ENCODE measurements at places on chromosomes 16 and 17. TPM values are rescaled to one million over a fixed set of nuclear protein-coding genes. Genes with fewer than 3 reads are reported as not detected.

The WFDC1 gene
- total RNA-seq = not detected

The CSH1 gene
- total RNA-seq = not detected

The RNF227 gene
- 1.1 TPM for total RNA-seq

The GAS2L2 gene
- total RNA-seq = not detected

DNA sequence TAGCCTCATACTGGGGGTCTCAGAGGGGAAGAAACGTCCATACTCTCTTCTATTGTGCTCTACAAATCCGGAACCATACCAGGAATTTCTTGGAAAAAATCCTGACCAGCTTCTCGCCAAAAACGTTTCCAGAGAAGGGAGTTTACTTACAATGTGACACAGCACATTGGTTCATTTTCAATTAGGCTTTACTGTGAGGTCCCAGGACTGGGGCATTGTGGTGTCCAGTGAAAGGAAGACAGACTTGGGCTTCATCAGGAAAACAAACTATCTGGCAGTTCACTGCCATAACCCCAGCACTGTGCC lies 14.7 kb downstream of the MPP2 start:
- no peak for DNase-seq
- no peak overlapping the region for H3K4me3 ChIP-seq
- H3K27ac ChIP-seq = no peak overlapping the region
- no peaks in the 10 kb centered on the region for H3K4me1 ChIP-seq

DNA sequence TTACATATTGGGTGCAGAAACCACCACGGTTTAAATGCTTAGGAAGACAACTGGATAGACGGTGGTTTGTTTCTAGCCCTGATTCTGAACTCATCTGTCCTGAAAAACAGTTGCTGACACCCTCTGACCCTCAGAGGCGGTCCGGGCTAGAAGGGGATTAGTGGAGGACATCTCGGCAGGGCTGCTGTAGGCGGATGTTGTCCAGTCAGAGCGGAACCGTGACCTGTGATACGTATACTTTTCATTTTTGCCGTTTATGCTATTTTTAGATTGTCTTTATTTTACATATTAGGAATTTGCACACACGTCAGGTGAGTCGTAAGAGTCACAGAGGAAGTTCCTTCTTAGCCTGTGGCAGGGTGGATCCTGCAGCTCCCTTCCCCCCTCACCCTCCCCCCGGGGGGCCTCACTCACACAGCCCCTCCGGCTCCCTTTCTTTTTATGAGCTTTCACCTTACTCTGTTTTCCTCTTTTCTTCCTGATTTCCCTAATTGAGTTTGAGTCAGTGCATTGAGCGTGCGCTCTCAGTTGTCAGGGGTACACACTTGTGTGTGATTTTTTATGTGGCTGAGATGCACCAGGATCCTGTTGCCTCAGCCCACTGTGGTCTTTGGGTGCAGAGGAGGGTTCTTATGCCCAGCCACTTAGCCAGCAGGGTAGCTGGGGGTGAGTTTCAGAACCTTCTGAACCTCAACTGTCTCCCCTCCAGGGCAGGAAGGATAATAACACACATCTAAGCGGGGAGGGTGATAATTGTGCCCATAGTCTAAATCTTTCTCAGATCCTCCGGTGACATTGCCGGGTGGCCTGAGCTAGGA lies 211.1 kb upstream of the CHMP6 start:
- H3K4me1 ChIP-seq = peaks cover 28% of the 10 kb centered on the region
- no peak overlapping the region for H3K27ac ChIP-seq
- H3K36me3 ChIP-seq = no peaks in the 10 kb centered on the region
- no peaks in the 10 kb centered on the region for H3K27me3 ChIP-seq
- no peak overlapping the region for H3K4me3 ChIP-seq

DNA sequence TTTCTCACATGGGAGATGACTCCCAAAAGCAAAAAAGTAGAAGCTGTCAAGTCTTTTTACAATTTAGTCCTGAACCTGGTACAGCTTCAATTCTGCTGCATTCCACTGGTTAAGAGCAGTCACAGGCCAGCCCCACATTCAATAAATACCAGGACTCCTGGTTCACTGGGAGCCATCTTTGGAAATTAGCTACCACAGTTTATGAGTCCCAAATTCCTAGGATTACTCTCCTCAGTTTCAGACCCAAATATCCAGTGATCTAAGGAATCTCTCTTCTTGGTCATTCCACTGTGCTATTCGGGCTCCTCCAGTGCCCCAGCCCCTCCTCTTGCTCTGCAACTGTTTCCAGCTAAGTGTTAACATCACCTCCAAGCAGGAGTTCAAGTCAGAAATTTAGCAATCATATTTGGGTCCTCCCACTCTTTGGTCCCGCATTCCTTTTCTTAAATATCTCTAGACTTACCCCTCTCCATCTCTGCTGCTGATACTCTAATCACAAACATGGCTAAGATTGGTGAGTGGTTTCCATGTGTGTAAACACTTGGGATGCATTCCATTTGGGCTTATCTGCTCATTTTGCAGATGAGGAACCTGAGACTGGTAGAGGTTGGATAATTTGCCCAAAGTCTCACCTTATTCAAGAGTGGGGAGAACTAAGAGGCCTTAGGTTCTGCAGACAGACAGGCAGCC lies 9.6 kb upstream of the WIPF2 start:
- no peaks in the 10 kb centered on the region for H3K4me1 ChIP-seq
- no peak overlapping the region for H3K27ac ChIP-seq
- no peaks in the 10 kb centered on the region for H3K27me3 ChIP-seq

DNA sequence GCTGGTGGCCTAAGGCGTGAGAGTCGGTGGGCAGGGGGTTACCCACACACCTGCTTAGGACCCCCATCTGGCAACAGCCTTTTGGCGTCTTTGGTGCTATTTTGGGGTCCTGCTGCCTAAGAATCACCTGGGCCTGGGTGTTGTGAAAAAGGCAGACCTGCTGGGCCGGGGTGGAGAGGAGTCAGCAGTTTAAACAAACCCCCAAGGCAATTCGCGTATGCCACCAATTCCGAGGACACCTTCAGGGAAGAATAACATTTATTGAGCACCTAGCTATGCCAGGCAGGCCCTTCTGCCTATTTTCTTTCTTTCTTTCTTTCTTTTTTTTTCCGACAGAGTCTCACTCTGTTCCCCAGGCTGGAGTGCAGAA lies 53.9 kb upstream of the TOB1 start:
- no peak for DNase-seq
- no peaks in the 10 kb centered on the region for H3K27me3 ChIP-seq
- no peaks in the 10 kb centered on the region for H3K36me3 ChIP-seq
- H3K4me1 ChIP-seq = peaks cover 6% of the 10 kb centered on the region

GRCh38 chr16:85031451-85031850 lies 3.9 kb downstream of the KIAA0513 start:
- DNase-seq = no peak
- H3K27me3 ChIP-seq = peaks cover 4% of the 10 kb centered on the region
- no peak overlapping the region for H3K4me3 ChIP-seq
- H3K36me3 ChIP-seq = no peaks in the 10 kb centered on the region
- H3K27ac ChIP-seq = no peak overlapping the region
- peaks cover 23% of the 10 kb centered on the region for H3K4me1 ChIP-seq
